ENCODE measurements at places on chromosomes 1 and 21. TPM values are rescaled to one million over a fixed set of nuclear protein-coding genes. Genes with fewer than 3 reads are reported as not detected.

CLCA4 gene
- not detected for total RNA-seq

KCNJ6 gene
- total RNA-seq = under 0.01 TPM

FTCD gene
- total RNA-seq = not detected

SGIP1 gene
- total RNA-seq = 15.3 TPM

ANKRD65 gene
- 0.15 TPM for total RNA-seq

TCEA3 gene
- 1.5 TPM for total RNA-seq

EPHA2 gene
- 5.2 TPM for total RNA-seq

All from melanocyte of skin (primary cell).